Muscle of back (tissue), 13 donors: ENCODE measurements at places on chromosomes 7 and 10. TPM values are rescaled to one million over a fixed set of nuclear protein-coding genes. Genes with fewer than 3 reads are reported as not detected.

PRLHR gene
- polyA plus RNA-seq = 0.04 TPM

DNA sequence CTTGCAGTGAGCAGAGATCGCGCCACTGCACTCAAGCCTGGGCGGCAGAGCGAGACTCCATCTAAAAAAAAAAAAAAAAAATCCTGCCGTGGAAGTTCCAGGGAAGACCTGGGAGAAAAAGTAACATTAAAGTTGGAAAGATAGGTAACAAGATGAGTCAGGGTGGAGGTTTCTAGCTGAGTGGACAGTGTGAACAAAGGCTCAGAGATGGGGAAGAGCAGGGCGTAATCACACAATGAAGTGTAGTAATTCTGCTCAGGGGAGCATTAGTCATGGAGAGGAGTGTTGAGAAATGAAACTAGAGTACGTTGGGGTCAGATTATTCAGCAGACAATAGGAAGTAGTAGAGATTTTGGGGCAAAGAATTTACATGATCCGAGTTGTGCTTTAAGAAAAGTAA is 21.6 kb upstream of the WASL start:
- DNase-seq = no peak

DNA sequence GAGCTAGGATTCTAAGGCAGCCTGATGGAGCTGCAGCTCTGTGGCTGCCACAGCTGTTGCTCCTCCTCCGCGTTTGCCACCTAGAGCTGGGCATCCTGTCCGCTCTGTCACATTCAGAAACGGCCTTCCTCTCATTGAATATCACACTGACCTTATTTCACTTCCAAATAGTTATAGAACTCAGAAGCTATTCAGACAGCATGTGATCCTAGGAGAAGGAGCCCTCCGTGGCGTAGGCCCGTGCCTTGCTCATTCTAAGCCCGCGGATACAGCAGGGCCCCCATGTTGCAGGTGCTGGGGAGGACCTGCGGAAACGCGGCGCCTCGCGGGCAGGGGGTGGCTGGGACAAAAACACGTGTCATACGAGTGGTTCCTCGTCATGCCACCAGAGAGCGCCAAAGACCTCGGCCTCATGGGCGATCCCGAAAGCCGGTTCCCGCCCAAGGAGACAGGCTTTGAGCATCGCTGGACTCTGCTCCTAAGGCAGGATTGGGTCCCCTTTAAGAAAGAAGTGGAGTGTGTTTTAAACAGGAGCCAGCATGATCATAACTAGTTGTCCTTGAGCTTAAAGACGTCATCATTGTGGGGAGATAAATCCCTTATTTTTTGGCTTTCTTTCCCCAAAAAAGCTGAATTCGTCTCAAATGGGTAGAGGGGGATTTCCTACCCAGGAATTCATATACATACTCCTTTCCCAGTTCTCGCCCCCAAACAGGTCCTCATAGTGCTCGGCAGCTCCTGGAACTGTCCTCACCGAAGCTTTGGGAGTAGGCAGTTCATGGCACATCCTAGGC is 17.9 kb upstream of the FIGNL1 start:
- peak; percentile 51 for DNase-seq

- no peak for DNase-seq
Measured at GRCh38 chr7:47347816-47348385, 234.0 kb downstream of the TNS3 start.

TMEM139 gene
- 0.46 TPM for polyA plus RNA-seq

GRCh38 chr10:4807761-4808507 is 18.1 kb upstream of the AKR1E2 start:
- DNase-seq = no peak

DNA sequence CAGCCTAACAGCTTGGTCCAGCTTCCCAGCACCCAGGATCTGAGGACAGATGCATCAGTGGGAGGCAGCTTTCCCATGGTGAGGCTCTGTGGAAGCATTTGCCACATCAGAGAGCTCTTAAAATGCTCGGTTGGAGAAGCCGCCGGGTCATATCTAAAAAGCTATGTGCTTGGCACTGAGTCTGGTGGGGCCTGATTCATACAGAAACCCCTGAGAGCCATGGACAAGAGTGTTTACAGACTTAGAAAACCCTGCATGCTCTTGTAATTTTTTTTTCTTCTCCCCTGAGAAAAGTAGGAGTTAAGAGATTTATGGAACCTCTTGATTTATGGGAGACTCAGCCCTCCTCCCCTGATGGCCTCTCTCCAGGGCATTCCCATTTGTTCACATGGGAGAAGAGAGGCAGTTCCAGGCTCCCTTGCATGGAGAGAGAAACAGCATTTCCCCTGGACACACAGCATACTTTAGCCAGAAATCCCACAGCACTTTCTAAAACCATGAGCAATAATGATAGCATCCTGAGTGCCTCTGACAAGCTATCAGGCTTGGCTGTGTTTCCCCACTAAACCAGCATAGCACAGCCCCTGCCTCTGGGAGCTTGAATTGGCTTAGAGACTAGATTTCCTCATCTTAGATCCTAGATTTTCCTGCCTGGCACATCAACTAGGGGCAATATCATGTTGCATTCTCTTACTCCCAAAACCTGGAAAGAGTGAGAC is 322.1 kb upstream of the AUTS2 start:
- DNase-seq = peak; percentile 81

- no peak for DNase-seq
Measured at GRCh38 chr7:69817841-69818635, 219.8 kb downstream of the AUTS2 start.

FXYD4 gene
- 1.4 TPM for polyA plus RNA-seq

UPK3B gene
- polyA plus RNA-seq = 0.39 TPM

PALD1 gene
- 12.8 TPM for polyA plus RNA-seq

DNA sequence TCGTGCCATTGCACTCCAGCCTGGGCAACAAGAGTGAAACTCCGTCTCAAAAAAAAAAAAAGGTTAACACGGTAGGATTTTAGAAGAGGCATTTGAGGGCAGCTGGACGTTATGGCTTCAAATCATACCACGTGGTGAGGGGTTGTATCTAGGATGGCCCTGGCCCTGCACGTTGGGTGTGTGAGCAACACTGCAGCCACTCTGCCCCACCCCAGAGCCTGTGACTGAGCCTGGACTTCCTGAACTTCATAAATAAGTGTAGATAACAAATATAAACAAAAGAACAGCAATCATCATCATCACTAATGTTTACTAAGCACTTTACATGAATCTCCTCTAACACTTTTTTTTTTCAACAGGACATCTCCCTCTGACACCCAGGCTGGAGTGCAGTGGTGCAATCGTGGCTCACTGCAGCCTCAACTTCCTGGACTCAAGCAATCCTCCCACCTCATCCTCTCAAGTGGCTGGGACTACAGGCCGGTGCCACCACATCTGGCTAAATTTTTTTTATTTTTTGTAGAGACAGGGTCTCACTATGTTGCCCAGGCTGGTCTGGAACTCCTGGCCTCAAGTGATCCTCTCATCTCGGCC is 169.5 kb upstream of the FRMD4A start:
- DNase-seq = no peak

DNA sequence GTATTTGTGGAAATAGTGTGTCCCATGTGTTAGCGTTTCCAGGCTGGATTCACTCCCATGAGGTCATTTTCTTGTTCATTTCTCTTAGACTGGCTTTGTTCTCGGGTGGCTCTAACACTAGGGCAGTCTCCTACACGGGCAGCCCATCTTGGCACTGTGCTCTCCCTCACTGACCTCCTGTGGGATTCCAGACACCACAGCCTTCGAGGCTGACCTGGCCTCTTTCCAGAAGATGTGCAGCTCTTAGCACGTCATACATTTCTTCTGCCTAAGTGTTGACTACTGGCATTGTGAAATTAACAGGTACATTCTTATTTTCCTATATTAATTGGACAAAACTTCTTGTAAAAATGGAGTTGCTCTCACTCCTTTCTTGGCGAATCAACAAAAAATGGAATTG is 72.8 kb downstream of the INSYN2A start:
- no peak for DNase-seq

DNA sequence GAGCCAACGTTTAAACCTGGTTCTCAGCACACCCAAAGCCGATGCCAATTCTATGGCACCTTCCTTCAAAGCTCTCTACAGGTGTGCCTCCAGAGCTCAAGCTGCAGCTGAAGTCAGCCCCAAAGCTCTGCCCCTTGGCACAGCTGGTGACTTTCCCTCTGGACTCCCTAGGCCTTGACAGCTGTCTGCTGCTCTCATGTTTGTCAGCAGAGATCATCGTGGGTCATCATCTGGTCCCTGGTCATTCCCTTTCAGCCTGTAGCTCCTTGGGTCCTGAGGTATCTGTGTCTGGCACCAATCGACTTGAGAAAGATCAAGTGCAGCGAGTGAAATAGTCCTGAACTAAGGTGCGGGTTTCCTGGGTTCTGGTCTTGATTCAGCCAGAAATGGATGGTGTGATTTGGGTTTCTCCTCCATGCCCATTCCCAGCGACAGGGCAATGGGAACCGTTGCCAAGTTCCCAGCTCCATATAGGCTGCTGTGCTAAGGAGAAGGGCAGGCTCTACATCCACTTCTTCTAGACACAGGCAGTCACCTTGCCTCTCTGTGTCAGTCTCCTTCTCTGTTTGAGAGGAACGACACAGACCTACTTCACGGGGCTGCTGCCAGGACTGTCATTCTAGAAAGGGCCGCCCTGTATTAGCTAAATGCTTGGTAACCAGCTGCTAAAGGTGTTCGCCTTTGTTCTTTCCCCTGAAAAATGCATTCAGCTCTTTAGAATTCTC is 3.6 kb downstream of the PKD1L1 start:
- DNase-seq = no peak

DNA sequence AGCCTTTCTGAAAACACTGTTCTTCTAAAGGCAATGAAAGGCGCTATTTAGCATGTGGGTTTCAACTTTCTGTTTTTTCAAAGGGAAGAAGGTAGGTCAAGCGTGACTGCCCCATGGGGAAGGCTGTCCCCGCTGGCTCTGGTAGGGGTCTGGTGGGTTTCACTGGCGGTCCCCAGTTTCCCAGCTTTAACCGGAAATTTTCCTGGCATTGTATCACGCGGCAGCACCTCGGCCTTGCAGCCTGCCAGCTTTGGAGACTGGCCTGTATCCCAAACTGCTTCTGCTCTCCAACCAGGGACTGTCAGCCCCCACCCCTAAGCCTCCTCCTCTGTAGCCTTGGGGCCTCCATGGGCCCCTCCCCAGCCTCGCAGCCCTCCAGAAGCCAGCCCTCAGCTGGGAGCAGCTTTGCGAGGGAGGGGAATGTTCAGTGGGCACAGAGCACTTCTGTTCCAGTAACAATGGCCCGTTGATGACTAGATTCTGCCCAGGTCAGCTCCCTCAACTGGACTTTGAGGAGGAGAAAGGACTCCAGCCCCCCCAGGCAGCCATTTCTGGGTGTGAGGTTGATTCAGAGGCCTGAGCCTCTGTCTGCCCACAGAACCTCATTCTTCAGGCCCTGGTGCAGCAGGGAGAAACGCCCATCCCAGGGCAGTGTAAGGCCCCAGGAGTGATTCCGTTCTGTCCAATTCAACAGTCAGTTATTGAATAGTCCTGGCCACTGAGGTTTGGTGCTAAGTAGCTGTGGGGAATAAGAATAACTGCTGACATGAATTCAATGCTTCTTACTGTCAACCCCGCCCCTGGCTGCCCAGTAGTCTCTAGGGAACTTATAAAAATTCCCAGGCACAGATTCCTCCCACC is 17.1 kb downstream of the CHST3 start:
- DNase-seq = no peak

DNA sequence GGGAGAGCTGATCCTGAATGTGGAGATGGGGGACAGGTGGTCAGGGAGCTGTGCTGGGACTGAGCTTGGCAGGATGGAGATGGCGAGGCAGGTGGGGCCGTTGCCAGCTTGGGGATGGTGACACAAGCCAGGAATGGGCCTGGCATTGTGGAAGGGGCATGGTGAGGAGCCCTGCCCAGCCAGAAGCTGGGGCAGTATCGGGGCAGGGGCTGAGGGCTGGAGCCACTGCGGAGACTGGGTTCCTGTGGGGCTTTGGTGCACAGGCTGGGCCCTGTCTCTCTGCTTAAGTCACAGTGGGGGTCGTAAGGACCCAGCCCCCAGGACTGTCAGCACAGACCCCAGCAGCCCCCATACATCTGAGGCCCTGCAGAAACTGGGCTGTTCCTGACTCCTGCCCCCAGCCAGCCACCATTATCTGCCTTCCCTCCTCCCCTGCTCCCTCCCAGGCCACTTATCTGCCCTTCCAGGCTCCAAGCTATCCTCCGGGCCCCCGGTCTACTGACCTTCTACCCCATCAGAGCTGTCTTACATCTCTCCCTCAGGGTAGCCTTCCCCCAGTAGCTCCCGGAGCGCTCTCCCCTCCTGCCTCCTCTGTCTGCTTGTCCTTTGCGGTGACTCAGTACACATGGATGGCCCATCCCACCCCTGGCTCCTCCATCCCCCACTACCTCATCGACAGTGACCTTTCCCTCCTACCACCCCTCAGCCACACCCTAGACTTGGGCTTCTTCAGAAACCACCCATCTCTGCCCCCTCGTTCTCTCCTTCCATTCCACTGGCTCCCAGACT is 44.2 kb downstream of the PPIF start:
- DNase-seq = no peak

GRCh38 chr10:29881336-29881771 is 178.0 kb downstream of the JCAD start:
- DNase-seq = peak; percentile 80

FGFR2 gene
- 1.3 TPM for polyA plus RNA-seq

SFRP5 gene
- 1.3 TPM for polyA plus RNA-seq

ASAH2 gene
- 1.2 TPM for polyA plus RNA-seq

- no peak for DNase-seq
Measured at GRCh38 chr7:69654849-69655707, 56.8 kb downstream of the AUTS2 start.

- DNase-seq = peak; percentile 36
Measured at GRCh38 chr7:42262964-42263363, 26.0 kb upstream of the GLI3 start.

- no peak for DNase-seq
Measured at GRCh38 chr10:131758062-131758938, 142.5 kb upstream of the PPP2R2D start.

- peak; percentile 32 for DNase-seq
Measured at GRCh38 chr10:49008505-49009198, 69.0 kb upstream of the LRRC18 start.

- no peak for DNase-seq
Measured at GRCh38 chr10:112173206-112173605, 10.4 kb downstream of the GPAM start.

DNA sequence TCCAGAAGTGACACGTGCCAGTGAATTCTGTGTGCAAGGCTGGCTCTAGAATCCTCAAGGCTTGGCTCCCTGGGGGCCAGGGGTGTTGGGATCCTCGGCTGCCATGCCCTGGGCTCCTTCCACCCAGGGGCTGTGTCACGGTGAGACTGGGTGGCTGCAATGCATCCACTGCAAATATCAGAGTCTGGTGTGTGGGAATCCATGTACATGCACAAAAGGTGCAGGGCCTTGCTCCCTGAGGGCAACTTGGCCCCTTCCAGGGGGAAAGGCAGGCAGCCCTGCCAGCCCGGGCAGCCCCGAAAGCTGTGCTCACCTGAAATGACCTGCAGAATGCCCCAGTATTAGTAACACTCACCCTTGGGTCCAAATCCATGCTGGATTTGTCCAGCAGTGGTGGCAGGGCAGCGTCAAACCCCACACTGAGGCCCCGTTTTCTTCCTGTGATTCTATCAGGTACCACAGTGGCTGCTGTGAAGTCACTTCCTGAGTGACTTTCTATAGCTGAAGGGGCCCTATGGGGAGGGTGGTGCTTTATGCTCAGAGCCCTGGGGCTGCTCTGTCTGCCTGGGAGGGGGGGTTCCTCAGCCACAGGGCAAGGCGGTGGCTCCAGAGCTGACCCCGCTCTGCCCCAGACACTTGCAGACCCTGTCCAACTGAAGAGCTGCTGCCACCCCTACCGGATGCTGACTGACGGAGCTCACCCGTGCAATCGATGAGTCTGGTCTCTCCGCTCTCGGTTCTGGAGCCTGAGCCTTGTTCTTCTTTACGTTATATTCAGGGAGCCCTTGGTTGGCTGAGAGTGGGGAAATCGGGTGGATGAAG is 317.7 kb downstream of the GLRX3 start:
- DNase-seq = no peak
